HCT116 (cell line): ENCODE measurements at places on chromosomes 3 and 15. TPM values are rescaled to one million over a fixed set of nuclear protein-coding genes. Genes with fewer than 3 reads are reported as not detected.

GRCh38 chr15:58749532-58750337 is at the start of gene ADAM10:
Gene ADAM10 (minus strand): TSS chr15:58749707. CDS start chr15:58749534, 173 bp downstream.
- DNase-seq = peak; percentile 95

Gene NCEH1
- total RNA-seq = 11.5 TPM

Gene NR1I2
- total RNA-seq = 0.07 TPM

Gene KPNA1
- 73.4 TPM for total RNA-seq

Gene SMCO1
- total RNA-seq = not detected

Gene LRRC49
- total RNA-seq = 7.4 TPM

Gene DTX3L
- 13.1 TPM for total RNA-seq
